ENCODE measurements at places on chromosomes 1 and 21.

DNA sequence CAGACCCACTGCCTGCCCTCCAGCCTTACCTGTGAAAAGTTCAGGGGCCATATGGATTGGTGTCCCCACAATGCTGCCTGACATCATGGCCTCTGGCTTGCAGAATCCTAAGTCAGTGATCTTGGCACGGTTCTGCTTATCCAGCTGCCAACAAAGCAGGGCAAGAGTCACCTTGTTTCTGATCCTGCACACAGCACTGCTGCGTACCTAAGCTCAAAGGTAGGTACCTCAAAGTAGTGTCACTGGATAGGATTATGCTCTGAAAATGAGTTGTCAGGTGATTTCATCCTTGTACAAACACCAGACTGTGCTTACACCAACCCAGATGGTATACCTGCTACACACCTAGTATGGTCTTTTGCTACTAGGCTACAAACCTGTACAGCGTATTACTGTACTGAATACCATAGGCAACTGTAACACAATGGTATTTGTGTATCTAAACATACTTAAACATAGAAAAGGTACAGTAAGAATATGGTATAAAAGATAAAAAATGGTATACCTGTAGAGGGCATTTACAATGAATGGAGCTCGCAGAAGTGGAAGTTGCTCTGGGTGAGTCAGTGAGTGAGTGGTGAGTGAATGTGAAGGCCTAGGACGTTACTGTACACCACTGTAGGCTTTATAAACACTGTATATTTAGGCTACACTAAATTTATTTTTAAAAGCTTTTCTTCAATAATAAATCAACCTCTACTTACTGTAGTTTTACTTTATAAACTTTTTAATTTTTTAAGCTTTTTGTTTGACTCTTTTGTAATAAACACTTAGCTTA, 29.1 kb upstream of the RBBP5 start:
- DNase-seq: no peak

GRCh38 chr1:57741521-57741920, 317.7 kb upstream of the DAB1 start:
- DNase-seq: no peak

- DNase-seq: no peak
These were observed 7.6 kb upstream of the CELA2A start for GRCh38 chr1:15448877-15449462.

- no peak for DNase-seq
These were observed 42.5 kb downstream of the RPRD2 start for GRCh38 chr1:150406483-150406882.

- DNase-seq: no peak
These were observed 64.1 kb upstream of the TMPRSS2 start for GRCh38 chr21:41571938-41572510.

DNA sequence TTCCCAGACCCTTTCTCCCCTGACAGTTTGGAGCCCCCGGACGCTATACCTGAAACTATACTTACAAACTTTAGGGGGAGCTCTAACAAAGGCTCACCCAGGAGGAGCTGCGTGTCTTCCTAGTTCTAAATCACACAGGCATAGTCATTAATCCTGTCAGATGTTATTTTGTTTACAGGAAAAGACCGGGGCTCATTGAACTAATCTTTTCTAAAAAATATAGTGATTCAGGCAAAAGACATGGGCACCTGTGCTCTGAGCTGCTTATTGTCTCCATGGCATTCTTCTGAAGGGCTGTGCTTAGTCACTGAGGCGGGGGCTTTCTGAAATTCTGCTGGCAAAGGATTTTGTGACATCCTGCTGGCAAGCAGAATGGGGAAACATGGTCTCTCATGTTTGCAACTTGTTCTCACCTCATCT, 1577.0 kb downstream of the NCAM2 start:
- no peak for DNase-seq

GRCh38 chr1:212234431-212235395, 50.5 kb upstream of the PPP2R5A start:
- no peak for DNase-seq

DNA sequence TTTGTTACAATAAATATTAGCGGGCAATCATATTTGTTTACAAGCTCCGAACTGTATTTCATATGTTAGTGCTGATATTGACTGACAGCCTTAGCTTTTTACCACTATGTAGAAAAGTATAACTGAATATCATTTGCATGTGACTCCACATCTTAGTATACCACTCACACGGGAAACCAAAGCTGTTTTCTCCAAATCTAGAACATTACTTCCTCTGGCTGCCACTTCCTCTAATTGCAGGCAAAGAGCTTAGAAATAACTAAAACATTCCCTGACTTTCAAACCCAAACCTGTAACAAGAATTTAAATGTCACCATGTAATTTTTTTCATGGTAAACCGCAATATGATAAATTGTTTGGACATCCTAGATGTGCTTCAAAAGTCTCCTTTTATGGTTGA, 174.7 kb downstream of the LBR start:
- no peak for DNase-seq

GRCh38 chr1:57848406-57848805, 424.5 kb upstream of the DAB1 start:
- DNase-seq: no peak

GRCh38 chr21:25640202-25640942, 1.3 kb downstream of the JAM2 start:
- DNase-seq: no peak

DNA sequence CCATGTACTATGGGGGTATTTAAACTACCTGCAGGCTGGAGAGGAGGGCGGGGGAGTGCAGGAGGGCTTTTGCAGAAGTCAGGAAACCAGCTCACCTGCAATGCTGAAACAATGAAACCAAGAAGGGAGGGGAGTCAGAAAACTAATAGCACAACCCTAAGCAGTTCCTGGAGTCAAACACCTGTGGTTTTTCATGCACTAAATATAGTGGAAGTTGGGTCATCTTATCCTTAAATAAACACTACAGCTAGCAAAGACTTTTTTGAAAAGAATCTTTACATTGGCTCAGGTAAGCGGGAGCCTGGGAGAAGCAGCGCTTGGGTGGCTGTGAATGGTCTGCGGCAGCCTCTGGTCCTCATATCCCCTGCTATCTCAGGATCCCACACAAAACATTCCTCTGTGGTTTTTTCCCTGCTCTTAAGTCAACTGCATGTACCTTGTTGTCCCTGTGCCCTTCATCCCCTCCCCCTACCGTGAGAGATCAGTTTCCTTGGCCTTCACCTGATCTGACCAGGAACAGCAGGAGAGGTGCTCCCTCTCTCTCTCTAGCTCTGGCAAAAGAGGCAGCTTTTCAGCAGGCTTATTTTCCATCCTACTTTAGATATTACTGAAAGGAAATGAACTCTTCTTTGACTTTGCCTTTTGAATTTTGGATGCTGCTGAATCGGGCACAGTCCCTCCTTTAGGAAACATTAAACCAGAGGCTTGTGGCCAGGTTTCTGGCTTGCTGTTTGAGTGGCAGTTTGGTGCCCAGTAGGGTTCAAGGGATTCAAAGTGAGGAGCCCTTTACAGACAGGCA, 26.6 kb downstream of the TENT5C start:
- peak; percentile 93 for DNase-seq

DNA sequence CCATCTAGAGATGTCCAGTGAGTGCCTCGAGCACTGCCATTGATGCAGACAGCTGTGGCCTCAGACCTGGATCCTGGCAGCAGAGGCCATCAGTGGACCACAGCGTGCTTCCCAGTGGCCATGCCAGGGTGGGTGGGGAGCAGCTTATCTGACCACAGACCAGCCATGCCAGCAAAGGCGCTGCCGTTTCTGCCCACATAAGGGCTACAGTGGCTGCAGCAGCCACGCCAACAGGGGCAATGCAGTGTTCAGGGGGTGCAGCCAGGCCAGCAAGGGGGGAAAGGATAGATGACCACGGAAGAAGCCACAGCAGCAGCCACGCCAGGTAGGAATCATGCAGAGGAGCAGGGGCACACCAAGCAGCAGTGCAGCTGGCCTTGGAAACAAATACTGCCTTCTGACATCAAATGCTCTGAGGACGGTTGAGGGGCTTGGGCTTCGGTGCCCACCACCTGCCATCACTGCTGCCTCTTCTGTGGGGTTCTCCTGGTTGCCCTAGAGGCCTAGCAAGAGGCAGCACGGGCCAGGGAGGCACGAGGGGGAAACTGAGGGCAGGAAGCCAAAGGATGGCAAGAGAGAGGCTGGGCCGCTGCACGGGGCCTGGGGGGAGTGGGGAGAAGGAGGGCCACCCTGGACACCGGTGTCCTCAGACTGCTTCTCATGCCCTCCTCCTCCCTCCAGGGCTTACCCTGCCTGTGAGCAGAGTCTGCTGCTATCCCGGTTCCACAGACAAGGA, 94.7 kb upstream of the RUNX3 start:
- no peak for DNase-seq

DNA sequence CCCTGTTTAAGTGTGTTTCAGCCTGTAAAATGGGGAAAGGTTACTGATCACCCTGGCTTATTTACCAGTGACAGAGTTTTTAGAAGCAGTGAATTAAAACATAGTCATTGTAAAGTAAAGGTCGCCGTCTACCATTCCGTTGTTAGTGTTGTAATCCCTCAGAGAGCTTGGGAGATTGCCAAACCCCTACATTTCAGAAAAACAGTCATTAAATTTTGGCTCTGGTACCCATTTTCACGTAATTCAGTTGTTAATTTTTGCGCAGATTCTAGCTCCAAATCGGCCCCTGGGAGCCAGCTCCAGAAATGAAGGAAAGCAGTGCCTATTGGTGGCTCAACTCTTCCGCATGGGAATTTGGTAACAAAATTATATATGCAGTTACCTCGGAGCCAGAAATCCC, 127.7 kb upstream of the AJAP1 start:
- no peak for DNase-seq

GRCh38 chr1:116224561-116224960, 113.4 kb downstream of the MAB21L3 start:
- DNase-seq: no peak

- DNase-seq: no peak
These were observed 931 bp upstream of the CLSTN1 start for GRCh38 chr1:9824702-9825089.

- DNase-seq: no peak
These were observed 31.4 kb downstream of the LY9 start for GRCh38 chr1:160827418-160827817.

GRCh38 chr1:83017701-83018100, 981.2 kb downstream of the TTLL7 start:
- DNase-seq: no peak

DNA sequence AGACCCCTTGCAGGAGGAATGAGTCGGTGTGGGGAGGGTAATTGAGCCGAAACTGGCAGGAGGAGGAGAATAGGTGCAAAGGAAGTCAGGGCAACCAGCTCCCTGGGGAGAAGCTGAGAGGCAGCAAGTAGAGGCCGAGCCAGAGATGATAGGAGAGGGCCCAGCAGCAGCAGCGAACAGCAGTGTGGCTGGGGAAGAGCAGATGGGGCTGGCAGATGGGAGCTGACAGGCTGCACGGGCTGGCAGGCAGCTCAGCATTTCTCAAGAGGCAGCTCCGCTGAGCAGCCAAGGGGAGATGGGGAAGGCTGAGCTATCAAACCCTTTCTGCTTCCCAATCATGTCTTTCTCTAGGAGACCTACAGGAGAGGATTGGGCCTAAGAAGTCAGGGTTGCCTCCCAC, 158.2 kb downstream of the TRIM33 start:
- DNase-seq: no peak

- no peak for DNase-seq
These were observed 14.0 kb upstream of the WASF2 start for GRCh38 chr1:27503844-27504587.

- no peak for DNase-seq
These were observed 4.4 kb upstream of the MPZL1 start for GRCh38 chr1:167717351-167717750.

DNA sequence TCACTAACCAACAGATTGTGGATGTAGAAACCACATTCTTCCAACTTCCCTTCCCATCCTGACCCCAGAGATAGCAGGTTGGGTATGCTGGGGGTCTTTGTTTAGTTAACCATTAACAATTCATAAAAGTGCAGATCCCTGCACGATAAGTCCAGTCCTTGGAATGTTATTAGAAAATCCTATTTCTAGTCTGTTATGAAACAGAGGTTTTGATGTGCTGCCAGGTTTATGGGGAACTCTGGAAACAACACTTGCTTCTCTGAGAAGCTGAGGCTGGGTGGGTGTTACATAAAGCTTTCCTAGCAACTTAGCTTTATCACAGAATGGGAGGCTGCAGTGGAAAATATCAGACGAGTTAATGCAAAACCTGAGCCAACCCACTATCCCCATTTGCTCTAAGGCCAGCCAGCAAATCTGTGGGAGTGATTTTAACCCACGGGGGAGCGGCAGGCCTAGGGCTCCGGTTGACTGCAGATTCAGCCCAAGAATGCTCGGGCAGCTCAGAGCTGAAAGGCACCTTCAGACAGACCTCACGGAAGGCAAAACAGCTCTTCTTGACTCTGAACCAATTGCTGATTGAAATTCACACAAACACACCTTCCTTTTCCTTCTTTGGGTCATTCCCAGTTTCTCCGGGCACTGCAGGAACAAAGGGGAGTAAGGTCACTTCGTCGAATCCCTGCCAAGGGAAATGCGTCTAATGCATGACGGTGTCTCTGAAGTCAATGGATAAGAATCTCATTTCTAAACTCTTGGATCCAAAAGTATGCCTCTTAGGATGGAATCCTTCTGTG, 111.7 kb upstream of the IRF2BP2 start:
- no peak for DNase-seq

DNA sequence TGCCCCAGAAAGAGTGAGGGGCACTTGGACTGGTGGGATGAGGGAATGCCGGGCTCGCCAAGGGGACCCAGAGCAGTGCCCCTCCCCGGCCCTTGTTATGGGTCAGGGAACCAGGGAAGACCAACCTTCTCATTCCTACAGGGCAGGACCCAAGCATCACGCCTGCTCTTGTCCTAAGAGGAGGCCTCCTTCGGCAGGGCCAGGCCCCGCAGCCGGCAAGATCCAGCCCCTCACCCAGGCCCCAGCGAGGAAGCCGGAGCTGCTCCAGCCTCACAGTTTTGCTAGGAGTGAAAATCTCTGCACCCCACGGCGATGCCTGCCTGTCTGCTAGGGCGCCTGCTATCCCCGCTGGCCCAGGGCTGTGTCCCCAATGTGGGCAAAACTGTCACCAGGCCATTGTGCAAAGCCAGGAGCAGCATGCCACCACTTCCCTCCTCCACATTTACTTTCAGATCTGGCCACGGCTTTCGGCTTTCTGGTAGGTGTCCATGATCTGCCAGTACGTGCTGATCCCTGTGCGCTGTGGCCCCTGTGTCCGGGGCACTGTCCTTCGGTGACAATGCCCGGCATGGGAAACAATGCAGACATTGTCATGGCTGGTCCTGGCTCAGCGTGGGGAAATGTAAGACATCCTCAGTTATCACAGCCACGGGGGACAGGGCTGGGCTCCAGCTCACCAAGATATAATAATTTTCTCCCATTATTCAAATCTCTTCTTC, 9.6 kb downstream of the ACTRT2 start:
- DNase-seq: no peak

GRCh38 chr1:92536211-92536979, 49.7 kb upstream of the GFI1 start:
- DNase-seq: no peak
